ENCODE measurements at places on chromosomes 2 and 18.

DNA sequence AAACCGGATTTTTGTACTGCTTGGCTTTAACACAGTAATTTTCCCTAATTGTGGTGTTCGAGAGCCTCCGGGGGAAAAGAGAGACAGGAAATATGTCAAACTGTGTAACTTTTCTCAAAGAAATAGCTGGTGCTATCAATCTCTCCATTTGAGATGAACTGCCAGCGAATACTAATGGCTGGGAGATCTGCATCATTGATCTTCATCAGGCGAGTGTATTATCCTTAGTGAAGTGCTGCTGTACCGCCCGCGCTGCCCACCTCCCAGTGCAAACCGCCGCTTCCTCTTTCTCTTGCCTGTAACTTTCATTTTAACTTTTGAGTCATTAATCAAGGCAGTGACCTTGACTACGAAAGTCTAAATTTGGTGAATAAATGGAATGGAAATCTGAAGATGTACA is 246.1 kb upstream of the ST6GAL2 start:
- DNase-seq: no peak

GRCh38 chr2:8518979-8519668 is 162.7 kb upstream of the ID2 start:
- no peak for DNase-seq

DNA sequence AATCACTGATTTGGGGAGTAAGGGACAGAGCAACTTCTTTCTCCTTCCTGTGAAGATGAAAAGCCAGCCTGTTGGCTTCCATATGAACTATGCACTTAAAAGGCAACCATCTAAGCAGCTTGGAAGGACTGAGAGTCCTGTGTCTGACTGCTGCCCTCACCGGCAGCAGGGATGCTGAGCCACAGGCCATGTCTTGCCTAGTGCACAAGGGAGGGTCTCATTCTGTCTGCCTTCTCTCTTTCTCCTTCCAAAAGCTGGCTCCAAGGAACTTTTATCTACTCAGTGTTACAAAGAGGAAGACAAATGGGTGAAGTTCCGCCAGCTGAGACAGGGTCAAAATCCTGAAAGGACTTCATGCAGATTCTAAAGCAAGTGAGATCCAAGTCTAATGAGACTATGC is 146.3 kb downstream of the MTCL1 start:
- DNase-seq: no peak

GRCh38 chr2:18046558-18047212 is 168.2 kb downstream of the KCNS3 start:
- peak; percentile 21 for DNase-seq

GRCh38 chr2:53874401-53874950 is 14.7 kb upstream of the GPR75 start:
- DNase-seq: no peak

DNA sequence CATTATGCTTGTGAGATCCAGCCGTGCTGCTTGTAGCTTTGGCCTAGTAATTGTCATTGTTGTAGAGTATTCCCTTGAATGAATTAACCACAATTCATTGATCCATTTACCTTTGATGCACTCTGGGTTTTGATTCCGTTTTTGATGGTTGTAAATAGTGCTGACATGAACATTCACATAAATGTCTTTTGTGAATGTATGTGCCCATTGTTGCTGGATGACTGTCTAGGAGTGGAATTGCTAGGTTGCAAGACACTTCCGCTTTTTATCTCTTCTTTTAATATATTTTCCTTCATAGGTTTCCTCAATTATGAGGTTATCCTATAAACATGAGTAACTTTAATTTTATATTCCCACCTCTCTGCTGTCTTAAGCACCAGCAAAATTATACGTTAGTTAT is 104.8 kb upstream of the CCDC68 start:
- DNase-seq: no peak

DNA sequence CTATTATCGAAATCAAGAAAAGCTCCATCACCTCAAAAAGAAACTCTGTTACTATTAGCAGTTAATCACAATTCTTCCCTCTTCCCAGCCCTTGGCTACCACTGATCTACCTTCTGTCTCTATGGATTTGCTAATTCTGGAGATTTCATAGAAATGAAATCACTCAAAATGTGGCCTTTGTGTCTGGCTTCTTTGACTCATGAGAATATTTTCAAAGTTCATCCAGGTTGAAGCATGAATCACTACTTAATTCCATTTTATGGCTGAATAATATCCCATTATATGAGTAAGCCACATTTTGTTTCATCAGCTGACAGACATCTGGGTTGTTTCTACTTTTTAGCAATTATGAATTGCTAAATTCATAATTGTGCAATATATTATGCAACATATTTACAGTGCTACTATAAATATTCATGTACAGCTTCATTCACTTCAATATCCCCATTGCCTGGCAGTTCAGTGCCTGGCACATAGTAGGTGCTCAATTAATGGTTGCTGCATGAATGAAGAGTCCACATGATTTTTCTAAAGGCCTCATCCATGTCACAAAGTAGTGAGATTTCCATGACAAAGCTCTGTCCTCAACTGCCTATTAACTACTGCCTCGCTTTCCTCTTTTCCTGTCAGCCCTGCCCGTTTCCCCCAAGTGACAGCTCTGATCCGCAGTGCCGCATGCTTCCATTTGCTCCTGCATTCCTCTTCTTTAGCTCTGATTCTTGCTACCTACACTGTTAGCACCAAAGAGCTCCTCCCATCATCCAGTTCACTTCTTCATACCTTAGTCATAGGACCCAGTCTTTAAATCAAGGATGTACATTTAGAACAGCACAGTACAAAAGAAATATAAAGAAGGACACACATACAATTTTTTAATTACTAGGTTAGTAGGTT is 32.8 kb downstream of the CCDC93 start:
- peak; percentile 94 for DNase-seq

GRCh38 chr2:182499706-182500470 is 73.1 kb upstream of the PDE1A start:
- DNase-seq: no peak

DNA sequence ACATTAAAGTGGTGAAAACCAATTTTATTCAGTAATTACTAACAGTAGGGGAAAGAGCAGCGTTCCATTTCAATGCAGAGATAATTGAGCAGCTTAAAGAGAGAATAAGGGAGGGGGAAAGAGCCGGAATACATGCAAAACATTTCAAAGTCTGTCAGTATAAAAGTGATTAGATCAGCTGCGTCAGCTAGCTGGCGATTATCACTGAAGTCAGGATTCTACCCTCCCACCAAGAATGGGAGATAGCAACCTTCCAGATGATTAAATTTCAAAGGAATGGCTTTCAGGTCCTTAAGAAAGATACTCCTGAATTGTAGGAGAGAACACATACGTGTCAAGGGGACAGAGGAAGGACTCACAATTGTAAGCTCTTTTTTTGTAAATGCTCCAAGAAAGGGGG is 2.7 kb upstream of the ZC3H6 start:
- DNase-seq: no peak

DNA sequence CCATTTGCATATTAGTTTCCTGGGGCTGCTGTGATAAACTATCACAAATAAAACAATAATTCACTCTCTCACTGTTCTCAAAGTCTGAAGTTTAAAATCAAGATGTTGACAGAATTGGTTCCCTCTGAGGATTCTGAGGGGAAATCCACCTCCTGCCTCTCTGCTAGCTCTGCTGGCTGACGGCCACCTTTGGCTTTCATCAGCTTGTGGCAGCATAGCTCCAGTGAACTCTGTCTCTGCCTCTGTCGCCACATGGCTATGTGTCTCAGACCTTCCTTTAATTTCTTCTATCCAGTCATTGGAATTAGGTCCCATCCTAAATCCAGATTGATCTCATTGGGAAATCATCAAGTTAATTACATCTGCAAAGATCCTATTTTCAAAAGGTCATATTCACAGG is 38.9 kb upstream of the TRIM43 start:
- no peak for DNase-seq

DNA sequence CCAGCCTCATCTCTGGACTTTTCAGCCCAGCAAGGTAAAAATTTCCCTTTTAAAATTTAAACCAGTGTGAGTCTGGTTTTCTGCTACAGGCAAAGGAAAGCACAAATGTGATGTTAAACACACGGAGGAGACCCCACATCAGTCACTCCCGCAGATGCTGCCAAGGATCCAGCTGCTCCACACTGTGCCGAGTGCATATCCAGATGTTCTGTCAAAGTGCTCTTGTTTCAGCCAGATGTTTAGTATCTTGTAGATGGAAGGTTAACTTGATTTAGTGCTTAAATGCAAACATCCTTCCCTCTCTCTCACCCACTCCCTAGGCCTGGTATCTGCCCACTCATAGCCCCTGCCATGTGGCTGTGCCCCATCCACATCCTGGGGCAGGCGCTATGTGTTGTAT is 15.8 kb upstream of the ATOH8 start:
- DNase-seq: no peak

GRCh38 chr2:226074391-226074790 is 674.9 kb downstream of the NYAP2 start:
- DNase-seq: no peak

DNA sequence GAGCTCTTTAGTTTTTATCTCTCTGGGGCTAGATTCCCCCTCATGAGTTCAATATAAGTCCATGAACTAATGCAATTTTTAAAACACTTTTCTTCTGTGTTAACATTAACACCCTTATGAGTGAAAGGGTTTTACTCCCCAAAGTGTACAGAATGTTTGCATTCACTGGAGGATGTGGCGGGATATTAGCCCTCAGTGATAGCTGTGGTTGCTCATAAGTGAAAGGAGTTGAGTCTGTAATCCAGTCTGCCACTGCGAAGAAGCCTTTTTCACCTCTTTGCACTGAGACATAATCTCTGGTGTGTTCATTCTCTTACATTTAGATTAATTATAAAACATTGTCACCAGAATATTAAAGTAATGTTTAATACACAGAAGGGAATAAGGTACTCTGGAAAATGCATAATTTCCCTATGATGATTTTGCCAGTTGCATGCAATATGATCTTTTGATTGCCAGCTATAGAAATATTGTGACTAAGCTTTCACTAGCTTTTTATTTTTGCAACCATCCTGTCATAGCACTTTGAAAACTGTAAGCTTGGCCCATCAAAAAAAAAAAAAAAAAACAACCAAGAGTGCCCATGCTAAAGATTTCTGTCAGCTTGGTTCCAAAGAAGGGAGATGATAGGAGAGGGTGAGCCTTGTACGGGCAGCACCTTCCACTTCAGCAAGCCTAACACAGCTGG is 113.2 kb downstream of the BCL11A start:
- no peak for DNase-seq

- DNase-seq: peak; percentile 90
Observed at GRCh38 chr18:25737710-25738311, 352.6 kb downstream of the SS18 start.

DNA sequence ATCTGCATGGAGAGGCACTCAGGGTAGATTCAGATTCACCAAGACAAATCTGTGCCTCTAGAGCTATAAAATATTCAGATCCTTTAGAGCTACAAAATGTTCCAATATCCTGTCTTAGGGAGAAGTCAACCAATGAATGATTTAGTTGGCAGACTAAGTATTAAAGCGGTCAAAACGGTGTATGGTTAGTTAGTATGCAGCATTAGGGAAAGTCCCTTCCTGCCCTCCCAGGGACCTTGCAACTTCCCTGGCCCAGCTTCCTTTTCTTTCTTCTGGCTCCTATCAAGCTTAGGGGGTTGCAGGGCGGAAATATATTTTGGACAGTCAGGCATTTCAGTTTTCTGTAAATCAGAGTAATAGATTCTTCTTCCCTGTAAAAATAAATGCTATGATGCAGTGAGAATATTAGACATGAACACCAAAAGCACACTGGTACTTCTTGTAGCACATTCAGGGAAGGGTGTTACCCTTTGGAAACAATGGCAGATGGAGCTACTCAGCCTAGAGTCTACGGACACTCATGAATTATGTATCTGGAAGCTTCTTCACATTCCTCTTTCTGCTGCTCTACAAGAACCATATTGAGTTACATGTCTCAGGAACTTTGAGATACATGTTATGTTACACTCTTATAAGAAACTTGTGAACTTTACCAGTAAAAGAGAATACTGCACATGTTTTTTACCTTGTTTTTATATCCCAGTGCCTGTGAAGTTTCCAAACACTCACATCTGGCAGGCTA is 45.7 kb downstream of the CCDC93 start:
- DNase-seq: peak; percentile 52

- no peak for DNase-seq
Observed at GRCh38 chr18:42268798-42269197, 313.8 kb downstream of the PIK3C3 start.

- DNase-seq: peak; percentile 31
Observed at GRCh38 chr2:170533156-170533555, 182.0 kb upstream of the SP5 start.

DNA sequence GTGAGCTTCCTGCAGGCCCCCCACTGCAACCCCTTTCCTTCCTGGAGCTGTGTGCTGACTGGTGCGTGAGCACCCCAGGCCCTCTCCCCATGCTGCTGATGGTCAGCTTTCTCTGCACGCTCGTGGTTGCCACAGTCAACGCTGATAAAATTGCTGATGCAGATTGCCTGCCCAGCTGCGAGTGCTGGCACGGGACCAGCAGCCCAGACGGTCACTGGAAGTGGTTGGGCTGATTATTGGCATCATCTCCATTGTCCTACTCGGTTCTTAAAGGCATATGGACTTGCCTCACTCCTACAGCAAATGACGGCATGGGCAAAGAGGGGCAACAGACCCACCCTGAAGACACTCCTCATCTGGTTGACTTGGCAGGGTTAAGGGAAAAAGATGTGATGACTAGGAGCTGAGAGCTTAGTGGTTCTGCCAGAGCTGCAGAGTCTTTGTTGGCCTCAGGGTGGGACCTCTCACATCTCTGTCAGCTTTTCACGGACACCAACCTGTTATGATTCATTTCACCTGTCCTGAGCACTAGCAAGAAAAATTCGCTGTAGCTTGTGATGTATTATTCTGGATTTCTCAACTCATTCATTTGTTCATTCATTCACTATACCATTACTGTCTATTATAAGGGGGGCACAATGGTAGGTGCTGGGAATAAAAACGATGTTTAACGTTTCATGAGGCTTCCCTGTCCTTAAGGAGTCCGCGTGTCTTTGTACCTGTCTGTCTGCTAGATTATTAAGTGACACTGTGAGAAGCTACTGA is 38.4 kb downstream of the PAX8 start:
- peak; percentile 81 for DNase-seq

- peak; percentile 20 for DNase-seq
Observed at GRCh38 chr18:8468921-8469335, 140.3 kb upstream of the RAB12 start.

GRCh38 chr2:30232801-30233130 is 1.4 kb downstream of the LBH start:
- no peak for DNase-seq

GRCh38 chr2:119849838-119850565 is 90.3 kb downstream of the PTPN4 start:
- no peak for DNase-seq

DNA sequence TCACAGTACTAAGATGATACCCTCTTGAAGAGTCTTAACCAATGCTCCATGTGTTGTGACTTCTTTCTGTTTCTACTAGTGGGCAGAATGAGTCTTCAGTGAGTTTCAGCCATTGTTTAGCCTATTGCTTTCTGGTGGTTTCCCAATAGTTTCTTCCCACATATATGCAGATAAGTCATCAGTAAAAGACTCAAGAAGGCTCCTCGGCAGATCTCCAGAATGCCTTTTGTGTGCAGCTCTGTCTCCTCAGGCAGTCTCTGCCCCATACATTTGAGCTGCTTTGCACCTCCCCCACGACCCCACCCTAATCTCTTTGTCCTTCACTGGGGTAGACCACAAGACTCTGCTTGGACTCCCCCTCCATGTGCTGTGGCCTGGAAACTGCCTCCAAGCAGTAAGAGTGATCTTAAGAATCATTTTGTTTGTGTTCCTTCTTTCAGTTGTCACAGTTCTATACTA is 71.6 kb upstream of the CHRNA1 start:
- DNase-seq: peak; percentile 63

Measured in kidney tubule cell (primary cell).